ENCODE measurements at places on chromosomes 6 and 20.

- DNase-seq = peak; percentile 50
These were observed 24.5 kb downstream of the FIG4 start for GRCh38 chr6:109715616-109716015.

DNA sequence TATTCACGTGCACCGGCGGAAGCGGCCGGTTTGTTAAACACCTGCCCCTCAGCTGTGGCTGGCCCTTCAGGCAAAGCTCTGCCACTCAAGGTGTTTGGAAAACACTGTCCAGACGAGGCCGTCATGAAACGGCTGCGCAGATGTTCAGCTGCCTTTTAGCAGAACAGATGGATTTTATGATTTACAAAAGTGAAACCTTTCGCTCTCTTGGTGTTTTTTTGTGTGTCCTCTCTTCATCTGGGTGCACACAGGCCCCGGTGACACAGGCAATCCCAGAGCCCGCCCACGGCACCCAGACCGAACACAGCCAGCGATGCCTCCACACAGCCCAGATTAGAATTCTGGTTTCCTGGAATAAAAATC is 397.0 kb downstream of the SMOC2 start:
- DNase-seq = no peak

DNA sequence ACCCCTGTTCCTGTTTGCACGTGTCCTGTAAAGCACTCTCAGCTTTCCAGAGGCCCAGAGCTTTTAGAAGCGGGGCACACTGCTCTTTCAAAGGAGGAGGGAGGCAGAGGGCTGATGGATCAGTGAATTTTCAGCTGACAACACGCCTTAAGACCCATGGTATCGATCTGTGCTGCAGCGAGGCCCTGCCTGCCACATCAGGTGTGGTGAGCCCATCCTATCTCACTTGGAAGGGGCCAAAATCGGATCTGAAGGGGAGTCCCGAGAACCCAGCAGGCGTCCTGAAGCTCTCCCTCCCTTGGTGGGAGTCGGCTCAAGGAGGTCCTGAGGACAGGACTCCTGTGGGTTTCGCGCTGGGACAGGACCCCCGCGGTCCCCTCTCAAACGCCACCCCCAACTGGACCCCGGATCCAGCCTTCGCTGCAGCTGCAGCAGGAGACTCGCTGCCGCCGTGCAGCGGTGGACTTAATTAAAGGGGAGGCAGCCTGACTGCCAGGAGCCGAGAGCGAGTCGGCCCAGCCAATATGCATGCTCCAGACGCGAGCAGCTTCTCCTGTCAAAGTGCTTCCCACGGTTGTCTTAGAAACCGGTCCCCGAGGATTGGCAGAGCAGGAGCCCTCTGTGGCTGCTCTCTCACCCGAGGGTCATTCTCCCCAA is 580.0 kb upstream of the ZNF337 start:
- DNase-seq = peak; percentile 5

DNA sequence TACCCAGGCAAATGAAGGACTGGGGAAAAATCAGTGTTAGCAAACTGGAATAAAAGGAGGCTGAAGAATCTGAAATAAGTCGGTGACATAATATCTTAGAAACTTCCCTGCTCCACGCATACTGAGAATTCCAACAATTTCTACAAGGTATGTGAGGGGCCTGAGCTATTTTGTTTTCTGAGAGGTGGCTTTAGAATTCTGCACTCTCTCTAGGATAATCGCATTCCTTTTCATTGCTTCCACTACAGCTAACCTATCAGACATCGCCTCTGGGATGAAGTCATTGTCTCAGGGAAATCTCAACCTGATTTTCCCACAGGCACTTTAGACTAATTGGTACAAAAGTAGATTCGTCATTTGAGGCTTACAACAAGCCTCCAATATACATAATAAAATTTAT is 740.8 kb downstream of the PHF3 start:
- DNase-seq = no peak

DNA sequence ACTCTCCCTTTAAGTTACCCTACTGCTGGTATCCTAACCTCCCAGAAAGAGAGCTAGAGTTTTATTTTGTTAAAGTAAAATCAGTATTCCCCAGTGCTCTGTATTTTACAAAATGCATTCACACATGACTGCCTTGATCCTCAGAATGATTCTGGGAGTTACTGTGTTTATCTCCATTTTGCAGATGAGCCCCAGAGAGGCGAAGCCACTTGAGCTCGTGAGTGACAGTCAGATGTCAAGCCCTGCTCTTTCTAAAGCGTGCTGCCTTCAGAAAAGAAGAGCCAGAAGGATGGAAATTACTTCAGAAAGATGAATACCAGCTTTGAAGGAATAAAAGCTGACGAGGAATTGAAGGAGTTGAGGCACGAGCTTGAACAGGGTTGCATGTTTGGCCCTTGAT is 14.1 kb upstream of the OSER1 start:
- DNase-seq = no peak

DNA sequence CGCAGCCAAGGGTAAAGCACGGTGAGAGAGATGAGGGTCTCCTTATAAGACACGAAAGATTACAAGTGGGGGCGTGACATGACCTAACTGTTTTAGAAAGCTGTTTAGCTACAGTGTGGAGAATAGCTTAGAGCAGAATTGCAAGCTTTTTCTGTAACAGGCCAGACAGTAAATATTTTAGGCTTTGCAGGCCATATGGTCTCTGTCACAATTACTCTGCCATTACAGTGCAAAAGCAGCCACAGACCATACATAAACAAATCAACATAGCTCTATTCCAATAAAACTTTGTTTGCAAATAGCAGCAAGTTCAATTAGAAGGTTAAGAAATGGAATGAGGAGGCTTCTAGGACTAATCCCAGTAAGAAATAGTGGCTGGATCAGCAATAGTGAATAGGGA is 16.8 kb downstream of the PGM3 start:
- no peak for DNase-seq

DNA sequence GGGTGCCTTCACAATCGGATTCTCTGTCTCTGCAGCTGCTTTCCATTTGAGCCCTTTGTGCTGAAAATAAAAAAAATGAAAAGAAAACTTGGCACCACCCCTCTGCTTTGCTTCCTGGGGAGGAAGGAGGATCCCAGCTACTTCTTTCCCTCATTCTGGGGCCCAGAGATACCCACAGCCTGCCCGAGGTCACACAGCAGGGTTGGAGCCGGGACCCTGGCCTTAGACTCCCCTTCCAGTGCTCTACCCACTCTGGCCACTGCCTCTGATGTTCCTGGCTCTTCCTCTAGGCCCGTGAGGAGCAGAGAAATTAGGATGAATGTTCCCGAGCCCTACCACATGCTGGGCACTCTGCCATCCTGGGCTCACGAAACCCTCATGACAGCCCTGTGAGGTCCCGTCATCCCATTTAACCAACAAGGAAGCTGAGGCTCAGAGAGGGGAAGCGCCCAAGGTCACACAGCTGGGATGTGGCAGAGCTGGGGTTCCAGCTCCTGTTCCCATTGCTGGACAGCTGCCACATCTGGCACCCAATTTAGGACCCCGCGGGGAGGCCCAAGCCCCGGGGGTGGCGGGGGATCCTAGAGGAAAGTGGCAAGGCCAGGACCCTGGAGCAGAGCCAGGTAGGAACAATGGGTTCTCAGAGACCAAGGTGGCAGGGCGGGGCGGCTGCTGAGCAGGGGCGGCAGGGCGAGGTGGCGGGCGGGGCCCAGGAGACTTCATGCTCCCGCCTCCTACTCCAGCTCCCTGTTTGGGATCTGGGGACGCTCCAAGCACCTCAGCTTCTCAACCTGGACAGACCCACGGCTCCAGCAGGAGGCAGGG is 76.6 kb downstream of the CEBPB start:
- peak; percentile 83 for DNase-seq

DNA sequence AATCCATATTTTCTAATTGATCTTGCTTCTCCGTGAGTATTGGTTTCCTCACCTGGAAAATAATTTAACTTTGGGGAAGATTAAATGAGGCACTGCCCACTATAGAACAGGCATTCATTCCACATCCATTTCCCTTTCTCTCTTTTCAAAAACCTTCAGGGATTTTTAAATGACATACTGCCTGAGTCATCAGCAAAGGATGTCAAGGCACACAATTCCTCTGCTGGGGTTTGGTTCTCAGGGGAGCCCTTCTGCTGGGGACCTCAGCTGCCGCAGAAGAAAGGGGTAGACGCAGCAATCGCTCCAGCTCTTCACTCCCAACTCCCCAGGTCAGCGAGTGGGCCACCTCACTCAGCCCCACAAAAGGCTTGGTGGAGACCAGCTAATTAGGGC is 90.7 kb upstream of the BACH2 start:
- DNase-seq = peak; percentile 49

- DNase-seq = no peak
These were observed 6.4 kb upstream of the PDYN start for GRCh38 chr20:2000285-2000684.

- DNase-seq = no peak
These were observed 100.7 kb upstream of the PTPN1 start for GRCh38 chr20:50409495-50409894.

DNA sequence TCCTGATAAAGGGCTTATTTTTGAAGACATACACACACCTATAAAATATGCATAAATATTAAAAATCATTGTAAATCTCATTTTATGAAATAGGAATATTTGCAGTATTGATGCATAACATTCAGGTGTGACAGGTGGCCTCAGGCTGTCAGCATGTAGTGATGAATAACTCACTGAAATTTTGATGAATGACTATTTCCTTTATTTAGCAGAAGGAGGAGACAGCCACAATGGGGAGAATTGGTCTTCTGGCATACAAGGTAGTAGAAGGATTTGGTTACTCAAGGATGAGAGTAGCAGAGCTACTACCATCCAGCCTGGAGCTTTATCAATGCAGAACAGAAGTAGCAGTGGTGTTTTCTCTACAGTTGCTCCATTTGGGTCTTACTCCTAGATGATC is 47.2 kb downstream of the RGS17 start:
- DNase-seq = no peak

DNA sequence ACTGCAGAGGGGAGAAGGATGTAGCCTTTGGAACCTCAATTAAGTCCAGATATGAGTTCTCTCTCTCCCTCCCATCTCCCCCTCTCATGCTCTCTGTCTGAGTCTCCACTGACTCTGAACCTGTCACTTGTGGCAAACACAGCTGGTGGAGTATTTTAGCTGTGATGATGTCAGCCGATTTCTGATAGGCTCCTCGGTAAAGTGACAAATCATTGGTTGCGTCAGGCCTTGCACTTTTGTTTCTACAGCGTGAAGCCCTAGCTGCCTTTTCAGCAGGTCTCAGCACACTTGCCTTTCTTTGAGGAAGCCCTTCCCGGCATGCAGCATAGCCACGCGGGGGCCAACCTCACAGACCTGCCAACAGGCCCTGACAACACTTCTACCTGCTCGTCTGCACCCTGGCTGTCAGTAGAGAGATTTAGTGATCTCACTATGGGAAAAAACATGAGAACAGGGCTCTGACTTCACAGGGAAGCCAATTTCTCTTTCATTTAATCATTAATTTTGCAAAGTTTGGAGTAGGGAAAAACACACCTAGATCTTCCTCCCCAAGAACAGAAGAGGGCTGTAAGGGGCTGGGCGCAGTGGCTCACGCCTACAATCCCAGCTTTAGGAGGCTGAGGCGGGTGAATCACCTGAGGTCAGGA is 84.4 kb downstream of the GMPR start:
- DNase-seq = peak; percentile 88

DNA sequence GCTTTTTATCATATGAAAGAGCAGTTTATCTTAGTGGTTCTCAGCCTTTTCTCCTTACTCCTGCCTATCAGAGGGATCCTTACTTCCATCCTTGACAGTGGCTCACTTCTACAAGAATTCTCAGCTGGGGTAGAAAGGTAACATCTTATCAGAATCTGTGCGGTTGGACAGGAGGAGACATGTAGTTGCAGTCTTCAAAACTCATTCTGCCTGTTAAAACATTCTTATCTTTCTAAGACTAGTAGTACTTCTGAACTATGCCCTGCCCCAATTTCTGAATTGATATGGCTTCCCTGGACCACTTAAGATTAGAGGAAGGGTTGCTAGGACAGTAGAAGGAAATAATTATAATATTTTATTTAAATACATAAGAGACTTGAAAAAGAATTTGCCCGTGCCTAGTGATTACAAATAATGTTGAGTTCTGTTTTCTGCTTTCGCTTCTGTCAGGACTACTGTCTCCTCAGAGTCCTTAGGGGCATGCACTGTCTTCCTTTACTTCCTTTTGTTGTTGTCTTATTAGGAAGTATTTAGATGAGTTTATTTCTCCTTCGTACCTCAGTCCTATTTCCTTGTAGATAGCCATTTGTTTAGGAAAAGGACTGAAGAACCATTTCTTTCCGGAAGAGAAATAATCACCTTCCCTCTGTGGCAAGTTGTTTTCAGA is 24.9 kb downstream of the BLTP3A start:
- DNase-seq = no peak

DNA sequence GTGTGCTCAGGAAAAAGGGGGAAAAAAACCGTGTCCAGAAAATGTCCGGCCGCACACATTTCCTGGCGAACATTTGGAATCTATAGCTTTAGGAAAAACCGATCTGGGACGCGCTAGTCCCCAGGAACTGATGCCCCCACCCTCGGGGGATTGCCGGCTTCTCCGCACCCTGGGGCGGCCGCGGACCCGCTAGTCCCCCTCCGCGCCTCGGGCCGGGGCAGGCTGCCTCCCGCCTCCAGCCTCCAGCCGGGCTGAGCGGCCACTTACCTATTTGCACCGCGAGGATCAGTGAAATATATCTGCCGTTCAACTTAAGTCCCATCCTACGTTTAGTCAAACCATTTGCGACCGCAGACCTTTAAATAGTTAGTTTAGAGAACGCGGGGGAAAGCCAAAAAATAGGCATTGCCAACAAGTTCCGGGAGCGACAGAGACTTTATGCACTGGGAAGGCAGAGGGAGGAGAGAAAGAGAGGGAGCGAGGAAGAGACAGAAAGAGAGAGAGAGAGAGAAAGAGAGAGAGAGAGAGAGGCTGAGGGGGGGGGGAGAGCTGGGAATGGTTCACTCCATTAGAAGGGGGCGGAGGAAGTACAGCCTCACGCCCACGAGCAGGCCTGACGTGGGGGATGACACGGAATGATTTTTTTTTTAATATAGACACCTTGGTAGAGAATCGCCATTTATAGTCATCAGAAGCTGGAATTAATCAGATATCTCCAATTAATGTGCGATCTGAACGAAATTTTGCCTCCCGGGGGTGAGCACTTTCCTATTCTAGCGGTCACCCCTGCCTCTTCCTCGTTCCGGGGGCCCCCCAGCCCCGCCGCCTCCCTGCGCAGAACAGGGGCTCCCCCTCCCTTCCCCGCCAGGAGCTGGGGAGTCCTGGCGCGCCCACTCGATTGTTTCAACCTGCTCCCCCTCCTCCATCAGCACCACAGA is at the start of gene NRN1:
Gene NRN1 (minus strand): TSS at position 498 of the 938 bp plus-strand sequence. CDS start 176 bp downstream, at position 322.
- DNase-seq = peak; percentile 82
